ENCODE measurements at places on chromosomes 1 and 21.

DNA sequence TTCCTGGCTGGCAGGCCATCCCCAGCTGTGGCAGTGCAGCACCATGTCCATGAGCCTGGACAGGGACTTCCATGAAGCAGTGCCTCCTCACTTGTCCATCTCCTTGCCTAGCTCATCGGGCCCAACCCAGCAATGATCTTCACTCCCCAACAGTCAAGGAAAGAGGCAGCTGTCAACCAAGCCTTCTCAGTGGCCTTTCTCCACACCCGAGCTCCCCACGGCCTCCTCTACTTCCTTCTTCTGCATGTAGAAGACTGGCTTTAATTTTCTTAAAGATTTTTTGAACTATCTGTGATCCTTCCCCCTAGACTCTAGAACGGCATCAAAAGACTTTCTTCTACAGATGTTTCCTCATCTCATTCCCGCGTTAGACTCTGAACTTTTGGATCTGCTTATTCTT, 65.5 kb upstream of the COA6 start:
- no peak for DNase-seq

DNA sequence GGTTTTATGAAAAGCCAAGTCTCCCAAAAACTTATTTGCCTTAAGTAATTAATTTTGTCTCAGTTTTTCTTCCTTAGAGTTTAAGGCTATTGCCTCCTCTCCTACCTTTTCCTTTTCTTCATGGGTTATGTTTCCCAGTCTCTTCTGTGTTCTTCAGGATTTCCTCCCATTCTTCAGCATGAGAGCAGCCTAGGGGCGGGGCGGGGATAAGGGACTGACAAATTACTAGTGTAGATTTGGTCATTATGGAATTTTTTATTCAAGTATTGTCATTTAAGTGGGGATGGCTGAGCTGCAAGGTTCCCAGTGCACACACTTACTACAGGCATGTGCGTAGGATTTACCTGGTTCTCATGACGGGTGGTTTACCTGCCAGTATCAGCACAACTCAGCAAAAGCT, 35.2 kb upstream of the PIGV start:
- DNase-seq = no peak

DNA sequence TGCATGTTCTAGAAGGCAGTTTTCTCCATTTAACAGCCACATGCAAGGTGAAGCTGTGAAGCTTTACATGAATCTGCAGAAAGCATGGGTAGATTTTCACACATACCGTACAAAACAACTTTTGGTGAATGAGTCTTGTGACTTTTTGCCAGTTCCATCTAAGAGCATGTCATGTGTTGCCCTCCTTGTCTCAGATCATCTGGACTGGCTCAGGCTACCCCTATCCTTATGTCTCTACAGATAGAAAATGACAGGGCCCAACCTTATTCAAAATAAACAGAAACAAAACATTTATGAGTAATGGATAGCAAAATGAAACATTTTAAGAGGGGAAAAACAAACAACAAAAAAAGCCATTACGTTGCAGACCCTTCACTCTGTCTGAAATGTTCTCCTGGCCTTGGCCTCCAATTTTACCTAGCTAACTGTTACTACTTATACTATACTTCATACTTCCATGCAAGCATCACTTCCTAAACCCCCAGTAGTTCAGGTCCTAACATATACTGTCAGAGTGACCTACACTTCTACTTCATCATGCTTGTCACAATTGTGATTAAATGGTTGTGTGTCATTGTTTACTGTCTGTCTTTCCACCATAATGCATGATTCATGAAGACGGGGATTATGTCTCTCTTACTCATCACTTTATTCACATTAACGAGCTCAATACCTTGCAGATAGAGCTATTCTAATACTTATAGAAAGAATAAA, 39.0 kb downstream of the LRRC8C start:
- no peak for DNase-seq

GRCh38 chr1:40316595-40317393, at the start of gene COL9A2:
TSS of gene COL9A2 (minus strand) at chr1:40317286. CDS start at chr1:40317197, 89 bp downstream.
- peak; percentile 76 for DNase-seq

- no peak for DNase-seq
Observed at GRCh38 chr1:29984166-29984861, 739.1 kb downstream of the MATN1 start.

- DNase-seq = no peak
Observed at GRCh38 chr1:14897547-14897946, 256.0 kb upstream of the TMEM51 start.

- no peak for DNase-seq
Observed at GRCh38 chr21:41403331-41403730, 22.7 kb upstream of the MX1 start.

DNA sequence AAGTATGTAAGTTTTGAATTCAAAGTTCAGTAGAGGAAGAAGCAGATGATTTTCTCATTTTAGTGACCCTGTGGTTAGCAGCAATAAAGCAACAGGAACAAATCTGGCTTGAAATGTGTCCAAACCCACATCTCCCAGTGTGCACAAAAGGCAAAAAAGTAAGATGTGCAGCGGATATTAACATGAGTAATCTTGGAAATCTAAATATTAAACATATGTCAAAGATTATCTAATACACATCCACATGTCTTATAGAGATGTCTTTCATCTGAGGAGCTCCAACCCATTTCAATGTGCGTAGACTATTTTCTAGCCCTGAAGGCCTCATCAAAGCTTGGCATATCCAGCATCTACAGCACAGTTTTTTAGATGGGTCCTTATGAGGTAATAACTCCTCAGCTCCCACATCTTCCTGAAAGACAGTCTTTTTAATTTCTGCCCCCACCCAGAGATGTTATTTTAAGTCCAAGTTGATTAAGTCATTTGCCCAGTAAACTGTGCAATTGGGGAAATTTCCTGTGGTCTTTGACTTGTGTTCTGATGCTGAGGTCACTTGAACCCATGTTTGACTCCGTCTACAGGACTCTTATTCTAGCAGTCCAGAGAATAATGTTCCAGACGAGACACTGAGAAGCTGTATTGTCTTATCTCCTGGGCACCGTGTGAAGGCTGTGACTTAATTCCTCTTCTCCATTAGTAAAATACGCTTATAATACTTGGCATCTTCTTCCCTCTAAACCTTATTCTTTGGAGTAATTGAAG, 73.7 kb downstream of the LMO4 start:
- DNase-seq = no peak

GRCh38 chr1:173562813-173563212, 40.1 kb downstream of the SLC9C2 start:
- no peak for DNase-seq

- no peak for DNase-seq
Observed at GRCh38 chr1:43056460-43056859, 97.8 kb upstream of the SLC2A1 start.

GRCh38 chr21:14073615-14074014, 137.1 kb downstream of the LIPI start:
- DNase-seq = no peak

DNA sequence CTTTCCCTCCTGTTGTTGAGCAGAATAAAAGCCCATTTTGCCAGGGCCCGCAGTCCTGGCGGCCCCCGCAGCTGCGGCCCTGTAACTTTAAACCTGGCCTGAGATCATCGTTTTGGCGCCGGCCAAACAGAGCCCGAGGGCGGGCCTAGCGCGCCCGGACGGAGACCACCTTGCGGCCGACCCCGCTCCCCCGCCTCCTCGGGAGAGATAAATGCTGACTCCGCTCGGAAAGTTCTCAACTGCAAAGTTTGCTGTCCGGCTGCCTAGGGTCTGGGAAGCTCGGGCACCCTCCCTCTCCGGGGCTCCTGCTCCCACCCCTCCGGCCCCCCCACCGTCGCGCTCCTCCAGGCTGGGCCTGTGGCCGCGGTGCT, at the start of gene PDPN:
Gene PDPN (plus strand): TSS at position 238 of the 371 bp plus-strand sequence. CDS start 202 bp downstream, outside the sequence.
- no peak for DNase-seq

- no peak for DNase-seq
Observed at GRCh38 chr1:188065917-188066316, 1237.2 kb downstream of the PLA2G4A start.

DNA sequence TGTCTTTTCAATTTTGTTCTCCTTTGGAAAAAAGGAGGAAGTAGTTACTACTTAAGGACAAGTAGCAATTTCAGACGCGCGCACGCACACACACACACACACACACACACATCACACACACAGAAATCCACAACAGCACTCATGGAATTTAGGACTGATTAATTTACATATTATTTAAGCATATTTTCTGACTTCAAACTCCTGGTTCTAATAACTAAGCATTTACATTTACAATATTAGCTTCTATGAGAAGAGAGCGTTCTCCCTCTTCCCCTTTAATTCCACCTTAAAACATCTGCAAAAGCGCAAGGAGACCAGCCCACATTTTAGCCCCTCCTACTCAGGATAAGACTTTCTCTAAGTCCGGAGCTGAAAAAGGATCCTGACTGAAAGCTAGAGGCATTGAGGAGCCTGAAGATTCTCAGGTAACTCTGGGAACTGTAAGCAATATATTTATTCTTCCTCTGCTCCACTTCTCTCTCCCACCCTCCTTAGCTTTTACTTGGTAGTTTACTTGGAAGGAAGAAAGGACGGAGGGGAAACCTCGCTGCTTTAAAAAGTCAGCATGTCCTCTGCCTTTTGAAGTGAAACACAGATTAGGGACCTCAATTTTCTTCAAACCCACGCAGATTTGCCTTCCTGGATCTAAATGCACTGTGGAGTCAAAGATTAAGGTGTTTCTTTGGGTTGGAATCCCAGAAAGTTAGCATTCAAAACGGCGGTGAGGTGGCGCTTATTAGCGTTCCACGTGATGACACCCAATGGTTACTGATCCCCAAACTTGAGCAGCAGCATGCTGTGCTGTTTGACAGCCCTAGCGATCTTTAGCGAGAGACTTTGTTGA, at the start of gene PLA2G4A:
Gene PLA2G4A (plus strand): TSS at position 339 of the 844 bp plus-strand sequence. CDS start 25,406 bp downstream, outside the sequence.
- peak; percentile 2 for DNase-seq

GRCh38 chr1:33275706-33276572, 19.6 kb downstream of the ZNF362 start:
- no peak for DNase-seq

- no peak for DNase-seq
Observed at GRCh38 chr21:44086636-44087425, 20.4 kb upstream of the PWP2 start.

DNA sequence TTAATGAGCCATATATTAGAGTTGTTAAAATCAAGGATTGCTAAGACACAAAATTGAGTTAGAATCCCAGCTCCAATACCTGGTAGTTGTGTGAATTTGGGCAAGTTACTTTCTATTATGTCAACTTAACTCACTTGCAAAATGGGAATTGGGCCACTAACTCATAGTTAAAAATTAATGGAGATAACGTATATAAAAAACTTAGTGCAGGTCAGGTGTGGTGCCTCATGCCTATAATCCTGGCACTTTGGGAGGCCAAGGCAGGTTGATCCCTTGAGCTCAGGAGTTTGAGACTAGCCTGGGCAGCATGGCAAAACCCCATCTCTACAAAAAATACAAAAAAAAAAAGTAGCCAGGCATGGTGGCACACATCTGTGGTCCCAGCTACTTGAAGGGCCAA, 57.5 kb downstream of the SRSF11 start:
- DNase-seq = no peak

- DNase-seq = no peak
Observed at GRCh38 chr1:232196042-232196441, 433.9 kb downstream of the SIPA1L2 start.

- DNase-seq = no peak
Observed at GRCh38 chr1:225772848-225773247, 4.8 kb upstream of the SRP9 start.

DNA sequence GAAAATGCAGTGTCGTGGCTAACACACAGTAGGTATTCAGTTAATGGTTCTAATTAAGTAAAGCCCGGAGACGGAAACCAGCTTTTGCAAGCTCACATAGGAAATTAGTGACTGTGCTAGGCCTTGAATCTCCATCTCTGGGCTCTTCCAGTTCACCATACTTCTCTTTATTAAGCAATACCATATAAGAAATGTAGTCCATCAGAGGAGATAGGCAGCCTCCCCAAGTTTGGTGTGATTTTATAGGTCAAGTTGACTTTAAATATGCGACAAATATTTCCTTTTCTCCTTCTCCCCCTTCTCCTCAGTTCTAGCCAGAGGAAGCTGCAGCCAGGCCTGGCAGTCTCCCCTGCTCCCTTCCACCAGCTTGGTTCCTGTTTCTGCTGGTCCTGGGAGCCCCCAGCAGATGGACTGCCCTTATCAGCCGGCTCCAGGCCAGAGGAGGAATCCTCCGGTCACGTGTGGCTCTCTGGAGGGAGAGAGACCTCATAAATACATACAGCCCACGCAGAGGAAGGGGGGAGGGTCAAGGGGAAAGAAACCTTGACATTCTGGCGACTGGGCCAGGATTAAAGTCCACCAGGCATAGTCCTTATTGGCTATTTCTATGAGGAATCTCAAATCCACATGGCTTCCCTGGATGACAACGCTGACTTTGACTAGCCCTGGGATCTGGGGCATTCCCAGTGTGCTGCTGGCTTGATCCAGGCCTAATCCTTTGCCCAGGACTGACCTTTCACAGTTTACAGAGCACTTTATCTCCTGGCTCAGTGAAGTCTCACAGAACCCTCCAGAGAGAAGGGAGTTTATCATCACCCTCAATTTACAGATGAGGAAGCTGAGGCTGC, 115.1 kb upstream of the JUN start:
- no peak for DNase-seq

DNA sequence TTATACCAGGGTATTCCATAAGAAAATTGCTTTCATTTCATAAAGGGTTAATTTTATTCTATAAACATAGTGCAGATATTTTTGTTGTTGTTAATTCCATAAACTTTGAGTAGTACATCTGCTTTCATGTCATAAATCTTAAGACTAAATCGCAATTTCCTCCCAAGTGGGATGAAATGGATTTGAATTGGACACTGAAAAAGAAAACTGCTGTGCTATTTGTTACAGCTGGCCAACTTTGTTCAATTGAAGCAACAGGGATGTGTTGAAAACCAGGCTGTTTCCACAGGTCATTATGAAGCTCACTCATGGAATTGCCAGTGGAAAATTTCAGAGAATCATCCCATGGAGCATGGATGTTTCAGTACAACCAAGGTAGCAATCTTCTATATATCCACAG, 252.5 kb upstream of the RGS18 start:
- no peak for DNase-seq

DNA sequence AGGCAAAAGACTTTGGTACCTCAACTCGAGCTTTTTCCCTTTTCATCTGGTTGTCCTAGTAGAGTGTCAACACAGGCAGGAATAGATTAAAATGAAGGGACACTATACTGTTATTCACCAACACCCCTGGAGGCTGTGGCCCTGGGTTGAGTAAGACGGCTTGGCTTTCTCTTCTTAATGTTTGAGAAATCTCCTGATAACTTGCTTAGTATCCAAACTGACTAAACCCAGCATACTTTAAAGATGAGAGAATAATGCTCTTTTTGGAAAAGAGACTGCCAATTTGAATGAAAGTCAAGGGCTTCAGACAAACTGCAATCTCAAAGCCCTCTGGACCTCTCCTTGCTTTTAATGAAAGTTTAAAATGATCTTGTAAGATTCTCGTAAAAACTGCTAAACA, 2.6 kb upstream of the SLC30A1 start:
- DNase-seq = no peak
